ENCODE measurements at places on chromosomes 3 and 15. TPM values are rescaled to one million over a fixed set of nuclear protein-coding genes. Genes with fewer than 3 reads are reported as not detected.

DNA sequence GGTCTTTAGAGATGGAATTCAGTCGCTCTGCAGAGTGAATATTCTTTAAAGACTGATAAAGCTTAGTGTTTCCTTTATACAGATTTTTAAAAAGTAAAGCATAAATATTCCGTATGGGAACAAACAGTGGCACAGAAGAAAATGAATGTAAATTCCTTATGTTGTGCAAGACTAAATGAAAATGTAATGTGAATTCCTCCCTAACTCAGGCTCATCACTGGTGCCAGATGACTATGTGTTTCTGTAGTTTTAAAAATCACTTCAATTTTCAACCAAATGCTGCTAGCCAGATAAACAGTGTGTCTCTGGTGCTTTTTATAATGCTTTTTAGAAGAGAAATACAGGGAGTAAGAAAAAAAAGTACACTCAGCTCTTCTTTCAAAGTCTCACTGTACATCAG lies 154.8 kb upstream of the SNTN start:
- H3K4me1 ChIP-seq = no peaks in the 10 kb centered on the region
- H3K27me3 ChIP-seq = no peaks in the 10 kb centered on the region
- H3K36me3 ChIP-seq = no peaks in the 10 kb centered on the region

MUSTN1 gene
- total RNA-seq = 32.7 TPM

GRCh38 chr3:36259580-36259979 lies 120.7 kb upstream of the STAC start:
- no peak overlapping the region for H3K4me3 ChIP-seq
- no peak for DNase-seq
- H3K27me3 ChIP-seq = no peaks in the 10 kb centered on the region
- H3K36me3 ChIP-seq = no peaks in the 10 kb centered on the region

DNA sequence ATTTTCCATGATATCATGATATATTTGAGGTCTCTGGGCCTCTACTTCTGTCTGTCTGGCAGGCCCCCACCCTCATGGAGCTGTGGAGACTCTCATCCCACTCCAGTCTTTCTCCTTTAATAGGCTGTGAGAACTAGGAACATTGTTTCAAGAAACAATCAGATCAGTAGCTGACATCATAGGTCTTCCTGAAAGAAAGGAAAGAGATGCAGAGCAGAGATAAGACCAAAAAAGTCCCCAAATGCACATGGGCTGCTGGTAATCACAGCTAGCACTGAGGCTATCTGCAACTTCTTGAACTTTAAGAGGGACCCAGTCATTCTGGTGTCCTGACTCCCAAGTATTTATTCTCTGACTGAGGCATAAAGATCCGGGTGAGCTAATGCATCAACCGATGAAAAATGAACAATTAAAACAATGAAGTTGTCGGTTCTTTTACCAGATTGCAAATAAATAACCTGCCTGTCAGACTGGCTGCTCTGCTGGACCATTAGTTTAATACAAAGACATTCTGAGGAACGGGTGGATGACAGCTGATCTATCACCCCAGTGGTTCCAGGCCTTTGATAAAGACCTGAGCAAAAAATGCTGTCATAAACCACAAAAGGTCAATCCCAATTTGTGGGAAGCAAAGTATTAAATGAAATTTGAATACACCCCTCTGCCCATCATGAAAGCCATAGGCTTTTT lies 780.8 kb upstream of the GOLIM4 start:
- peaks cover 48% of the 10 kb centered on the region for H3K4me1 ChIP-seq
- no peak for DNase-seq
- no peaks in the 10 kb centered on the region for H3K27me3 ChIP-seq
- H3K36me3 ChIP-seq = no peaks in the 10 kb centered on the region
- H3K4me3 ChIP-seq = no peak overlapping the region

GRCh38 chr3:194294895-194295214 lies 56.3 kb downstream of the CPN2 start:
- H3K4me3 ChIP-seq = no peak overlapping the region
- H3K27me3 ChIP-seq = peaks cover 28% of the 10 kb centered on the region
- DNase-seq = no peak
- H3K27ac ChIP-seq = no peak overlapping the region
- no peaks in the 10 kb centered on the region for H3K36me3 ChIP-seq

DNA sequence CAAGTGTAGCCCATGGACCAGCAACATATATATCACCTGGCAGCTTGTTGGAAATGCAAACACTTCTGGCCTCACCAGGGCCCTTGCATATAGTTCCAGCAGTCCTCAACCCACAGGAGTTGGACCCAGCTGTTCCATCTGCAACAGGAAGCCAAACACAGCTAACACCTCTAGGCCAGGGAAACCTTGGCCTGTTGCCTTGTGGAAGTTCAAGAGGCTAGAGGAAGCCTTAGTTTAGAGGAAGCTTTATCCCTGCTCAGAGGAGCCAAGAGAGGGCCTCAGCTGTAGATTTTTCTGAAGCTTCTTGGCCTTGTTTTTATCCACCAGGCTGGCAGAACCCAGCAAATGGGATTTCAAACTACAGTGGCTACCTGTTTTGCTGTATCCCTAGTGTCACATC lies 11.4 kb downstream of the FHIT start:
- no peaks in the 10 kb centered on the region for H3K27me3 ChIP-seq
- DNase-seq = peak; percentile 17
- H3K4me3 ChIP-seq = no peak overlapping the region
- H3K4me1 ChIP-seq = peaks cover 33% of the 10 kb centered on the region
- peak overlapping the region; percentile 45 for H3K27ac ChIP-seq

All from left ventricle myocardium inferior (tissue), 1 donor.